ENCODE measurements at places on chromosomes 5 and 9.

GRCh38 chr9:107173422-107174180 lies 109.5 kb upstream of the RAD23B start:
- DNase-seq, result no peak

- no peak for DNase-seq
Observed at GRCh38 chr9:84301851-84302250, 38.7 kb downstream of the SLC28A3 start.

- peak; percentile 98 for DNase-seq
Observed at GRCh38 chr5:138469540-138470321, 4.5 kb downstream of the EGR1 start.

GRCh38 chr9:135701959-135702721 lies at the start of gene KCNT1:
Gene KCNT1, plus strand, starts transcription at chr9:135702185. Its CDS starts 74 bp downstream, at chr9:135702259.
- DNase-seq, result peak; percentile 70

GRCh38 chr5:132283423-132284043 lies 10.7 kb upstream of the SLC22A4 start:
- DNase-seq, result peak; percentile 81

DNA sequence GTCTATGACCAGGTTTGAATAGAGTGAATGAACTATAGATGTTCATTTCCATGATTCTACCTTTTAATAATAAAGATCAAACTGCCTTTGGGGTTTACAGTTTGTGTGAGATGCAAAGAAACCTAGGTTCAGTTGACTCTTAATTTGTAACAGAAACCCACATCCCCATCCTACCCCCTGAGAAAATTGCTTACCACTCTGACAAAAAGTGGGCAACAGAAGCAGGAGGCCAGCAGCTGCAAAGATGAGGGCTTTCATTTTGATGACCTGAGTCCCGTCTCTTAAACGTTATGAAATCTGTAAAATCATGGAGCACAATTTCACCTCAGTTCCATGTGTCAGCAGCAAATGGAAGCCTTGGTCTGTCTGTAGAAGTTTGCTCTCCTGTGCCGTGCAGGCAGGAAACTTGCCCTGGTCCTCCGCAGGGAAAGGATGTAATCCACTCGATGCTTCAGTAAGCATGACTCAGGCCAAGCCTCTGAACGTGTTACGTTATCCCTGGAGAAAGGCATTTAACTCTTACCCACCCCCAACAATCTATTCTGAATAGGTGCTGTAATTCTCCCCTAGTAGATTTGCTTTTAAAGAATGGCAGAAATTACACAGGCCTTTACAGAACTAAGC lies at the start of gene F2RL2:
F2RL2 (minus strand) TSS at position 431 of the 624 bp plus-strand sequence; CDS start at position 258, 173 bp downstream.
- DNase-seq, result peak; percentile 67

DNA sequence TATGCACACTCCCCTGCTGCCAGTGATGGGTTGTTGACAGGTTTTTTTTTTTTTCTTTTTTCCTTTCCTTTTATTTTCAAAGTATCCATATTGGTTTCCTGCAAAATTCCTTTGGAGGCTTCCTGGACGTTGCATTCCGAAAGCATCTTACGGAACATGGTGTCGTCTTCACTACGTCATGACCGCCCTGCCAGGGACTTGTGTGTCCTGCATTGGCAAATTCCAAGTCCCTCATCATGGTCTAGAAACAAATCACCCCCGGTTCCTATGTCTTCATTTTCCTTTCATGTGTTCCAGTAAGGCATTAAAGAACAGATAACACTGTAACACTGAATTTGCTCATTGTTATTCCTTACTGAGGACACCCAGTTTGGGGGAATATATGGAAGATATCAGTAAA lies 35.0 kb upstream of the ADAMTSL1 start:
- no peak for DNase-seq

- DNase-seq, result peak; percentile 45
Observed at GRCh38 chr9:33489066-33489465, 15.3 kb upstream of the NOL6 start.

DNA sequence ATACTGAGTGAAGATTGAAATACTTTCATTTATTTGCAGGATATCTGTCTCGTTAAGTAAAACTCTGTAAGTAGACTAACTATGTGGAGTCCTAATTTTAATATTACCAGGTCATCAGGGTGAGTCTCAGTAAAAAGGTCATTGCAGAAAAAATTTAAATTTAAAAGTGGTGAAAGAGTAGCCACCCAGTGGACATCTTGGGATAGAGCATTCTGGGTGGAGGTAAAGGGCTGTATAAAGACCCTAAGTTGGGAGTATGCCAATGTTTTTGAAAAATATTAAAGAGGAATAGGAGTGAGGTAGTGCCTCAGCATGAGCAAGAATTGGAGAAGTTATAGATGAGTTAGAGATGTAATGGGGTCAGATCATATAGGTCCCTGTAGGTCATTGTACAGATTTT lies 145.5 kb downstream of the HMHB1 start:
- DNase-seq, result no peak

DNA sequence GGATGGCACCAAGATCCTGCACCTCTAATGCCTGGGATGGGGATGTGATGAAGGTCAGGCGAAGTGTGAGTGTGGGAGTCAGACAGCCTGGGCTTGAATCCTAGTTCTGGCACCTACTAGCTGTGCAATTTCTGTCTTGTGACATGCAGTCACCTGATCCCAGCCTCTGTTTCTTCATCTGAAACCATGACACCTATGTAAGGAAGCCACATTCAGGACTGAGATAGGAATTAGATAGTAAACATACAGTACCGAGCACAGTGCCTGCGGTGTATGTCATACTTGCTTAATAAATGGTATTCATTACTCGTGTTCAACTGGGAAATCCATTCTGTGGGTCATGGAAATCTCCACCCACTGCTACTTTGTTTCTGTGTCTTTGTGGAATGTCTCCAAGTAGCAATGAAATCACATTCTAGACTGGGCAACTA lies 140.6 kb upstream of the STC2 start:
- DNase-seq, result no peak

GRCh38 chr5:52838326-52839015 lies 50.8 kb downstream of the ITGA1 start:
- DNase-seq, result no peak

DNA sequence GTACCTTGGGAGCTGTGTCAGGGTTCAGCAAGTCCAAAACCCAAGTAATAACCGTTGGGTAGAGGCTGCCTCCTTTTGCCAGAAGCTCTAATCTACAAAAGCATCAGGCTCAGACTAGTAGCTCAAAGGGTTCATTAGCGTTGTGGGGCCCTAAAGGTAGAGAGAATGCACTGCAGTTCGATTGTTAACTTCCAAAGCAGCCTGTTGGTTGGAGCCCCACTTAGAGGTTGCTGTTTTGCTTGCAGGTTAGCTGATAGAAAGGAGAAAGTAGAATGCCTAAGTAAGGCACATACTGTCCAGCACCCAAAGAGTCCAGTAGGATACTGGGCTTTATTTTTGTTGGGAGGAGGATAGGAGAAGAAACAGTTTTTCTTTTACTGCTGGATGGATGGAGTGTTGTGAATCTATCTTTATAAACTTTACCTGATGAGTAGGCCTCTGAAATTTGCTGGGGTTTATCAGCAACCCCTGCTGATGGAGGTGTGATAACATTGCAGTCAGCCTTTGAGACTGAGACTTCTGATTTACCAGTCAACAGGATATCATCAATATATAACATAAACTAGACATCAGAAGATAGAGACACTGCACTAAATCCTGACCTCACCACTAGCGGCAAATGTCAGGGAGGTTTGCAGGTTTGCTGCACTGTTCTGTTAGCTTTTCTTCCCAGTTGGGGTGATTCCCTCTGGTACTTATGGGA lies 34.8 kb downstream of the ZNF131 start:
- DNase-seq, result no peak

DNA sequence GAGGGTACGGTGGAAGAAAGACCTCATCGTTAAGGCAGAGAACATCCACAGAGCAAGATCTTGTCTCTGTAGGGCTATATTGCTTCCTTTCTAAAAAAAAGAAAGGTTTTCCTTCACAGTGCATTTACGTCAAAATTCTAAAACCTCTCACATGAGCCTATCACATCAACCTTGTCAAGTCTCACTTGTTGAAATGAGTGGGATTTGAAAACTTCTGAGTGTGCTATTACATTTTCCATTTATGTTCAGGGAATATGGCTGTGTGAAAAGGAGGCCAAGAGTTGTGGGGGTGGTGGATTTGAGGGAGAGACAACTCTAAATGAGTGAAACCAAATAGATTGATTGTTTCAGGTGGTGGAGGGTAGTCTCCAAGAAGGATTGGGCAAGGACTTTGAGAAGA lies 147.1 kb upstream of the MPDZ start:
- no peak for DNase-seq

GRCh38 chr9:7145361-7146069 lies 387.7 kb downstream of the KDM4C start:
- DNase-seq, result peak; percentile 41

DNA sequence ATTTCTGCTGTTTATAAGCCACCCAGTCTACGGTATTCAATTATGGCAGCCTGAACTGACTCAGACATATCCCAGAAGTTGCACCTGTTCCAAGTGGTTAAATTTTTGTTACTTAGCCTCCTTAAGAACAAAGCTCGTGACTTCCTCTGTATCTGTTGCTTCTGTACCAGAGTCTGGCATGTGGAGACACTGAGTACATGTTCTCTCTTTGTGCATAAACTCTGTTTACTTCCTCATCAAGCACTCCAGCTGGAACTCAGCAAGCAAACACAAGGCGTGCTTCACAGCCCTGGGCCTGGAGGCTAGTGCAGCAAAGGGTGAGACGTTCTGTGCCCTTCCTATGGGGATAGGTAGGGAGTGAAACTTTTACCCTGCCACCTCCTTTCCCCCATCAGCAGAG lies 19.0 kb downstream of the C9orf152 start:
- DNase-seq, result peak; percentile 71

DNA sequence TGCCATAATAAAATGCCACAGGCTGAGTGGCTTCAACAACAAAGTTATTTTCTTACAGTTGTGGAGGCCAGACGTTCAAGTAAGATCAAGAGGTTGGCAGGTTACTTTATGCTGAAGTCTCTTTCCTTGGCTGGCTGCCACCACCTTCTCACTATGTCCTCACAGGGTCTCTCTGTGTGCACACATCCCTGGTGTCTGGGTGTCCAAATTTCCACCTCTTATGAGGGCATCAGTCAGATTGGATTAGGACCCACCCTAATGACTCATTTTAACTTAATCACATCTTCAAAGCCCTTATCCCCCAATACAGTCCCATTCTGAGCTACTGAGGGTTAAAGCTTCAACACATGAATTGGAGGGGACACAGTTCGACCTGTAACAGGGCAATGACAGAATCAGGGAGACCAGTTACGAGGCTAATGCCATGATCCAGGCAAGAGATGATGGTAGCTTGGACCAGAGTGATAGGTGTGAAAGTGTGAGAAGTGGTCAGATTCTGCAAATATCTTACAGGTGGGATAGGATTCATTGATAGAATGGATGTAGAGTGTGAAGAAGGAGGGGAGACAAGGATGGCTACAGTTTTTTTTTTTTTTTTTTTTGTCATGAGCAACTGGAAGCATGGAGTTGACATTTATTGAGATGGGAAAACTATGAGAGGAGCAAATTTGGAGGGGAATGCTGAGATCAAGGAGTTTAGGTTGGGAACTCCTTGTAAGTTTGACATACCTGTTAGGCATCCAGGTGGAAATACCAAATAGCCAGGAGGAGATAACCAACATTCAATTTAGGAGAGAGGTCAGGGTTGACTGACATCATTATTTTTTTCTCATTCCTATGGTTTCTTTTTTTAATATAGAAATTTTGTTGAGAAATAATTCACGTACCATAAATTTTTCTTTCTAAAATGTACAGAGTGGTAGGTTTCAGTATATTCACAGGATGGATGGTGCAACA lies 39.6 kb upstream of the FGF1 start:
- no peak for DNase-seq

- no peak for DNase-seq
Observed at GRCh38 chr5:52455920-52456319, 331.8 kb upstream of the ITGA1 start.

DNA sequence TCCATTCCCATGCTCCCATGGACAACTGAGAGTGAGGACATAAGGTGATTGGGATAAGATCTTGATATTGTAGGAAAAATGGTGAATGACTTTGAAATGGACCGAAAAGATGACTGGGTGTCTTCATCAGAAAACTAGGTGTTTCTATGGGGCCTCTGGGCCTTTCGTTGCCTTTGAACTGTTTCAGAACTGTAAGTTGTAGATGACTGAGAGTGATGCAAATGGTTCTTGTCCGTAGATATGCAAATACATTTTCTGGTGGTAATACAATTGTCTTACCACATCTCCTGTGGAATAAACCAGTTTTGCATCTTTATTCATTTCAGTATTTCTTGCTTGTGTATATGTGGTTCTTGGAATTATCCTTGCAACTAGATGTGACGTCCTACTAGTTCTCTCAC lies 16.0 kb upstream of the TEX48 start:
- DNase-seq, result no peak

GRCh38 chr9:110031511-110032173 lies 176.3 kb downstream of the C9orf152 start:
- DNase-seq, result no peak

- no peak for DNase-seq
Observed at GRCh38 chr5:177966839-177967166, 29.2 kb downstream of the PROP1 start.

DNA sequence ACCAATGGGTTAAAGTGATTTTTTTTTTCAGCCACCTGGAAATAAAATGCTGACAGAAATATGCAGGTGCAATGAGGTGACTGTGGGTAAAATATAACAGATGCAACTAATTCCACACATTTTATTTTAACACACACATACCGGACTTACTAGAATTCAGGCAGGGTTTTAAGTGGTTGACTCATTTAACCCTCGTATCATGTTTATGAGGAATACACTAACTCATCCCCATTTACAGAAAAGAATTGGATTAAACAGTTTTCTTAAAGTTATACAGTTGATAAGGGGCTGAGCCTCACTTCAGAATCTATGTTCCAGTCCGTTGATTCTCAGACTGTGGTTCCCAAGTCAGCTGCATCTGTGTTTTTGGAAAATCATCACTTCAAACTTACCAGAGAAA lies 207.5 kb downstream of the CHSY3 start:
- DNase-seq, result no peak

GRCh38 chr9:114205171-114206015 lies 50.1 kb downstream of the COL27A1 start:
- DNase-seq, result peak; percentile 73

GRCh38 chr9:89790542-89791109 lies 185.8 kb downstream of the GADD45G start:
- DNase-seq, result no peak

All from muscle of leg (tissue), 16 donors.